Stimulated activated CD8-positive, alpha-beta memory T cell treated with anti-CD3 and anti-CD28 coated beads, Interleukin-7, amount 100 ng/mL, for 48 hours (primary cell): ENCODE measurements at places on chromosomes 1 and 21.

GRCh38 chr1:55640708-55641473 is 425.7 kb upstream of the USP24 start:
- peak; percentile 5 for DNase-seq

DNA sequence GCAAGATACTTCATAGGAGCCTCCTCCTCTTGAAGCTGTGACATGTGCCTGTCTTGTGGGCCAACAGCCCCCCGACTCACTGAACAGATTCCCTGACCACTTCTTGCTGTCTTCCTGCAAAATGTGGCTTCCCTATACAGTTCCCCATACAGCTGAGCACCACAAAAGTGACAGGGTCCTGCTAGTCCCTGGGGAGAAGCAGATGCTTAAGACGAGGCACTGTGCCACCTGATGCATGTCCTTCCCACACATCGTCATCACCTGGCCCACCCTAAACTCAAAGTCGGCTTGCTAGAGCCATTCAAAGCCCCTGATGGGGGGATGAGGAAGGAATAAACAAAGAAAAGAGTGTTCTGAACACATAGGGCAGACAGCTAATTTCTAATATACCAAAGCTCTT is 29.2 kb upstream of the ETV3 start:
- no peak for DNase-seq

- no peak for DNase-seq
These were observed 226.2 kb upstream of the IRF2BP2 start for GRCh38 chr1:234836045-234836681.

DNA sequence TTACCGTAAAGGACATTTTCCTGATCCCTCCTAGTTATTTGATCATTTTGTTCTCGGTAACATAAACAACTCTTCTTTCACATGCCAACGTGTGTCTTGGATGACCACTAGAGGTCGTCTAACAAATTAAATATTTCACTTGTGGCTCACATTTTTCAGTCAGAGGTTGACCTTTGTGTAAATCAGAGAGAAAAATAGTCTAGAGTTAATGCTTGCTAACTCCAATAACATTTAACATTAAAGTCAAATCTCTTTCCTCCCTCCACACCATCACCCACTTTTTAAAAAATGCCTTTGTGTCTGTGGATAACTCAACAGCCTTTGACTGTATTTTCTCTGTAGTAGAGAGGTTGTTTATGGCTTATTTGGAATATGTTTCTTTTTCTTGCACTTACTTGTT is 220.5 kb upstream of the B3GALT2 start:
- no peak for DNase-seq

GRCh38 chr1:212215910-212216309 is 69.3 kb upstream of the PPP2R5A start:
- DNase-seq, result no peak

DNA sequence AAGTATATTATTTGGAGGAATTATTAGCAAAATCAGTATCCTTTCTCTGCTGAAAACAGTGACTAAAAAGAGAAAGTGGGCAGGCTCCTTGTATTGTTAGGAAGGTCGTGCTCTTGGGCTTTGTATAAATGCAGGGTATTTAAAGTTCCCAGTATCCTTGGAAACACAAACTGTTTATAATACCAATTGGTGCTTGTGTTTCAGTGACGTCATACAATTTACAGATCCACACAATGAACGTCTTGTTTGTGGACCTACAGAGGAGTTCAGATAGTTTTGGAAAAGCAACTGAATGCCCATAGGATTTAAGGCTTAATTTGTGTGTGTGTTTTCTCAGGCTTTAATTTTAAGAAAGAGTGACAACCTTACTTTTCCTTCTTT is 168.2 kb downstream of the RASAL2 start:
- no peak for DNase-seq

DNA sequence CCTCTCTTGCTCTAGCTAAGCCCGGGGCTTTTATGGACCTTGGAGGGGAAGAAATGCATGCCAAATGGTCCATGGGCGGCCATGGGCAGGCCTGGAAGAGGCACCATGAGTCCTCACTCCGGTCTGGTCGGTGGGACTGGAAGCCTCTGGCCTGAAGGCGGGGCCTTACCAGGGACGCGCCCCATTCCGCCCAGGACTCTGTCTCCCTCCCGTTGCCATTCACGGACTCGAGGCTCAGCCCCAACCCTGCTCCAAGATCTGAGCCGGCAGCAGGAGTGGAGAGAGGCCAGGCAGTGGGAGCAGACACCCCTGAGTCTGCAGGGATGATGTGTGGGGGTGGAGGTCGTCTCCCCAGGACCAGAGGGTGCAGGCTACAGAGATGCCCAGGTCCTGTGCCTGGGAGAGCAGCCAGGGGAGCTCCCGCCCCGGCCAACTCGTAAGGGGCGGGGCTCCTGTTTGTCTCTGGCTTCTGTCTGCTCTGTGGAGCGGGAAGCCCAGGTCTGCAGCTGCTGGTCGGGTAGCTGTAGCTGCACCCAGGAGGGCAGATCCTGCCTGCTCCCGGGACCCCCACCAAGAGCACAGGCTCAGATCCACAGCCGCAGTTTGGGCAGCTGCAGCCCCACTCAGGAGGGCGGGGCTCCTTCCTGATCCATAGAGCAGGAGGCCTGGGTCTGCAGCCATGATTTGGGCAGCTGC is 8.3 kb upstream of the KANK4 start:
- DNase-seq, result no peak

DNA sequence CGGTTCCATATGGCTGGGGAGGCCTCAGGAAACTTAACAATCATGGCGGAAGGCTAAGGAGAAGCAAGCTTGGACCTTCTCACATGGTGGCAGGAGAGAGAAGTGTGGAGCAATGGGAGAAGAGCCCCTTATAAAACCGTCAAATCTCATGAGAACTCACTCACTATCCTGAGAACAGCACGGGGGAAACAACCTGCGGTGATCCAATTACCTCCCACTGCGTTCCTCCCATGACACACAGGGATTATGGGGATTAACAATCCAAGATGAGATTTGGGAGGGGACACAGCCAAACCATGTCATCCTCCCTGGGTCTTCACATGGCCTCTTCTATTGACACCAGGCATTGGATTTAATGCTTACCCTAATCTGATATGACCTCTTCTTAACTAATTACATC is 455.1 kb upstream of the VAMP3 start:
- no peak for DNase-seq

- no peak for DNase-seq
These were observed 5.1 kb upstream of the MED18 start for GRCh38 chr1:28323720-28324119.

DNA sequence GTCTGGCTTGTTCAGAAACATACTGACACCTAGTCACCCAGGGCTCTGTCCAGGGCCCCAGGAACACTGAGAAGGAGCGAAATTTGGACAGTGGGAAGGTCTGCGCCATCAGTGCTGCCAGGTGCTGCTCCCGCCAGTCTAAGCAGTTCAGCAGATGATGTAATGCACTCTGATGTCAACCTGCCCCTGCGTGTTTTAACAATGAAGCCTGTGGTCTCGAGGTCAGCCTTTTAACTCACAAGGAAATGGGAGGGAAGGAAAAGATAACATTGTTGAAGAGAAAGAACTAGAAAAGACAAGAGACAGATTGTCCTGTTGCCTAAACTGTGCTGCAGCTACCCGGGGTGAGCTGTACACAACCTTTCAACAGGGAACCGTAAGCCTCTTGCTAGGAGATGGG is 126.6 kb upstream of the IFFO2 start:
- no peak for DNase-seq

DNA sequence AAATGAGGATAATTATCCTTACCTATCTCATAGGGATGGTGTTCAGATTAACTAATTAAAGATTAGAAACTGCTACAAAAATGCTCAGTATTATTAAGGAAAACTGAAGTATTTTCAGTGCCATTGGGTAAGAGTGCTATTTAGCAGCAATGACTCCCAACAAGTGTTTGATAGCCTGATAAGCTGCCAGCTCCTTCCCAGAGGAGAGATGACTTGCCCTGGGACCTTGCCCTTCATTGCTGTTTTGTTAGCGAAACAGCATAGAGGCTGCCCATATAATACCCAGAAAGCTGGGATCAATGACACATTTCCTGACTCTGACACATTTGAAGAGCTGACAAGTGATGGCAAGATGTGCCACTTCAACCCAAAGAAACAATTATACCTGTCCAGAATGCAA is 592.2 kb downstream of the ADGRL2 start:
- DNase-seq, result no peak

GRCh38 chr1:224082146-224082545 is 31.8 kb upstream of the FBXO28 start:
- no peak for DNase-seq

DNA sequence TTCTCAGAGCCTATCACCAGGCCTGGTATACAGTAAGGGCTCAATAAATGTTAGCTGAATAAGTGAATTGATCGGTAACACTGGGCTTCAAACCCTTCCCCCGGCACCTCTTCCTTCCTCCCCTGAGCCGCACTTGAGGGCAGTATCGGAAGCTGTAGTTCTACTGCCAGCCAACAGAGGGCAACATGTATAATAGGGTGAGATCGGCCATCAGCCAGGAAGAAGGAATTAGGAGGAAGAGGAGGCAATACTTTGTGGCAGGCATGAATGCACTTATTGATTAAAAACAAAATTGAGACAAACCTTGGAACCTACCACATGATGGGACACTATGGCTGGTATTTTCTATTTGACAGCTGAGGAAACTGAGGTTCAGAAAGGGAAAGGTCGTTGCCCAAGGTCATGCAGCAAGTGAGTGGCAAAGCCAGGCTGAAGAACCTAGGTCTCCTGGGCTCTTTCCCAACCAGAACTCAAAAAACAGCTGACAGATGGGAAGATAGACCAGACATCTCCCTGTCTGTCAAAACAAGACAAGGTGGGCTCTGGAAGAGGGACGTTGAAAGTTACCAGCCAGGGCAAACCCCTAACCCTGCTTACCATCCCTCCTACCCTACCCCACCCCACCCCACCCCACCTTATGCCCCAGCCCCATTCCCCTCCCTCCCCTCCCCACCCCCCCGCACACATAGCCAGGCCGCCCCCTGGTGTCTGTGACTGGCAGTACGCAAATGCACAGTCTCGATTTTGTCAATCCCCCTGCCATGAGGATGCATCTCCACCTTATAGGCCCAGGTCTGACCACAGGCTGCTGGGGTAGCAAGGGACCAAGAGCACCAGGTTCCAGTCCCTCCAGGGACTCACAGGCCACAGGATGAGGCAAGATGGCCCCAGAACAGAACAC is 107.3 kb upstream of the RUNX3 start:
- DNase-seq, result no peak

DNA sequence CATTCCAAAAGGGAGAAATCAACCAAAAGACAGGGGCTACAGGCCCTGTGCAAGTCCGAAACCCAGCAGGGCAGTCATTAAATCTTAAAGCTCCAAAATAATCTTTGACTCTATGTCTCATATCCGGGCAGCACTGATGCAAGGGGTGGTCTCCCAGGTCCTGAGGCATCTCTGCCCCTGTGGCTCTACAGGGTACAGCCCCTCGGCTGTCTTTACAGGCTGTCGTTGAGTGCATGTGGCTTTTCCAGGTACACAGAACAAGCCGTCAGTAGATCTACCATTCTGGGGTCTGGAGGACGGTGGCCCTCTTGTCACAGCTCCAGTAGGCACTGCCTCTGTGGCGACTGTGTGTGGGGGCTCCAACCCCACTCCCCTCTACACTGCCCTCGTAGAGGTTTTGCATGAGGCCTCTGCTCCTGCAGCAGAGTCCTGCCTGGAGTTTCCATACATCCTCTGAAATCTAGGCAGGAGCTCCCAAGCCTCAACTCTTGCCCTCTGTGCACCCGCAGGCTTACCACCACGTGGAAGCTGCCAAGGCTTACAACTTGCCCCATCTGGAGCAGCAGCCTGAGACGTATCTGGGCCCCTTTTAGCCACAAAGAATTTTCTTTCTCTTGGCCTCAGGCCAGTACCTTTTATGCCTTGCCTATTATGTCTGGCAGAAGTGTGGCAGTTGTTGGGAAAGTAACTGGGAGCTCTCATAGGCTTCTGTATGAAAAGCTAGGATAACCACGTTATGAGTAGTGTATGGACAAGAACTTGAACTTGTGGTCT is 52.5 kb downstream of the POU2F1 start:
- DNase-seq, result no peak

DNA sequence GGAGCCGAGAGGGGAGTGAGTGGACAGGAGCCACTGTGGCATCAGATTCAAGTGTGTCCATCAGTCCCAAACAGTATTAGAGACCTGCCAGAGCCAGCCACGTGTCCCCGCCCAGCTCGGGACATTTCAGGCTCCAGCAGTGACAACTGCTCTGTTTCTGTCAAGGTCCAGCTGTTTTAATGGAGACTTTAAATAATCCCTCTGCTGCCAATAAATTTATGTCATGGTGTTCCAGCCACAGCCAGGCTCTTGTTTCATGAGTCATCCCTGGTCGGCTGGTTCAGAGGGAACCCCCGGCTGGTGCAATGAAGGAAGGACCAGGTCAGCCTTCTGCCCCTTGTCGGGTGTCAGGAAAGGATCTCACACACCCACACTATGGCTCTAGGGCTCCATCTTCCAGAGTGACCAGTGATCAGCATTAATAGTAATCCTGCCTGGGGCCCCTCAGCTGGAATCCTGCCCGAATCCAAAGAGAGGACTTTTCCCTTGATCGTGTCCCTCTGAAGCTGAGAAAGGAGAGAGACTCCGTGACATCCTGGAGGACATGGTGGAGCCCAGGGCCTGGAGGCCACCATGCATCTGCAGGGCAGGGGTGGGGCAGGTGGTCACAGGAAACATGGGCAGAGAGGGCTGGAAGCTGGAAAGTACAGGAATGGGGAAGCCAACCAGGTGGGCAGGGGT is 197.3 kb downstream of the MATN1 start:
- no peak for DNase-seq

GRCh38 chr1:83762416-83762815 is 236.5 kb downstream of the TTLL7 start:
- DNase-seq, result no peak

- DNase-seq, result no peak
These were observed 35.7 kb upstream of the ERRFI1 start for GRCh38 chr1:8061673-8062386.

- no peak for DNase-seq
These were observed 23.1 kb downstream of the WNT4 start for GRCh38 chr1:22119626-22120468.

DNA sequence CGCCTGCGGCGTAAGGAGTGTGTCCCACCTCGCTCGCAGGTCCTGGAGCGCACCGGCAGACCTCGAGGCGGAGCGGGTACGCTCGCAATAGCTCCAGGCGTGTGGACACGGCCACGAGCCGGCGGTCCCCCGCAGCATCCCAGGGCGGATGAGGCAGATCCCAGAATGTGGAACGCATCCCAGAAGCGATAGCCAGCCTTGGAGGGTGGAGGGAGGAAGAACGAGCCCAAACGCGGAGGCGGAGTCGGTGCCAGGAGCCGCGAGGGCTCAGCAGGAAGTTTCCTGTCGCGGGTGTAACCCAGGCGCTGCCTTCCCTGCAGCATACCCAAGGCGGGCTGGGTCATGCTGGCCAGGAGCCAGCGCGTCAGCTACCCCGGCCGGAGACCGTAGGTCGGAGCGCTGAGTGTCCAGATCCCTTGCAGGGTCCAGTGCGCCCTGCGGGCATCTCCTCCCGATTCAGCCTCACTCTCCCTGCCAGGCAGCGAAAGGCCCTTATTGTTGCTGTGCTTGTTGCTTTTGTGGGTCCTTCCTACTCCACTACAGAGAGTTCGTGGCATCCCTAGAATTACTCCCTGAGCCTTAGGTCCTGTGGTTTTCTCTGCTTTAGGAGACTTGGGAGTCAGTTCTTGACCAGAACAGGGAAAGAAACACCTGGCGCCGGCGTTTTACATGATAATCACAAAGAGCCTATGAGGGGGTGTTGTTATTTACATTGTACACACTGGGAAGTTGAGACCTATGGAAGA is 27.7 kb downstream of the STYXL2 start:
- no peak for DNase-seq
